ENCODE measurements at places on chromosomes 6 and 20.

DNA sequence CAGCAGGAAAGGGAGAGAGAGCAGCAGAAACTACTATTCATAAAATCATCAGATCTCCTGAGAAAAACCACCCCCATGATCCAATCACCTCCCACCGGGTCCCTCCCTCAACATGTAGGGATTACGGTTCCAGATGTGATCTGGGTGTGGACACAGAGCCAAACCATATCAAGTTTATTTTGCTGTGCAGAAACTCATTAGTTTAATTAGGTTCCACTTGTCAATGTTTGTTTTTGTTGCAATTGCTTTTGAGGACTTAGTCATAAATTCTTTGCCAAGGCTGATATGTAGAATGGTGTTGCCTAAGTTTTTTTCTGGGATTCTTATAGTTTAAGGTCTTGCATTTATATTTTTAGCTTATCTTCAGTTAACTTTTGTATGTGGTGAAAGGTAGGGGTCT, 422.0 kb upstream of the HS3ST5 start:
- no peak for DNase-seq

- DNase-seq, result no peak
These were observed 136.4 kb downstream of the EYA2 start for GRCh38 chr20:47031004-47031403.

GRCh38 chr6:168225471-168225911, 94.1 kb downstream of the DACT2 start:
- no peak for DNase-seq

DNA sequence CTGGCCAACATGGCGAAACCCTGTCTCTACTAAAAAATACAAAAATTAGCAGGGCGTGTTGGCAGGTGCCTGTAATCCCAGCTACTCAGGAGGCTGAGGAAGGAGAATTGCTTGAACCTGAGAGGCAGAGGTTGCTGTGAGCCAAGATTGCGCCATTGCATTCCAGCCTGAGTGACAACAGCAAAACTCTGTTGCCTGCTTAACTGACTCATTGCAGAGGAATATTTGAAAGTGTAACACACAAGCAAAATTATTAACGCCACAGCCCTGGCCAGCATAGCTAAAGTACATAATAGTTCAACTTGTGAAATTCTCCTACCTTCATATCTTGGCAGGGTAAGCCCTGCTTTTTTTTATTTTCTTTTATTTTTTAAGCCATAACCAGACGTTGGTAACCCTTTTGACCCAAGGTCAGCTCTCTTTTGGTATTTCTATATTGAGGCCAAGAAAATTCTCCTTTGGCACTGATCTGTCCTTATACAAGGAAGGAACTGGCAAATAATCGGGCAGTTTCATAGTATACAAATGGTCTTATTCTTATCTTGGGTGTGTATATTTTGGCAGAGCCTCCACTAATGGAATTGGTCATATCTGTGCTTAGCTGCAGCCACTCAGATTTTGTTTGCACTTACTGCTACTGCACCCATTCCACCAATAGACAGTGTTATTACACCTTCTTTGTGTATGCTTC, 4.0 kb upstream of the ADGRF5 start:
- DNase-seq, result no peak

- DNase-seq, result peak; percentile 14
These were observed 17.6 kb downstream of the ARID1B start for GRCh38 chr6:156794546-156795354.

DNA sequence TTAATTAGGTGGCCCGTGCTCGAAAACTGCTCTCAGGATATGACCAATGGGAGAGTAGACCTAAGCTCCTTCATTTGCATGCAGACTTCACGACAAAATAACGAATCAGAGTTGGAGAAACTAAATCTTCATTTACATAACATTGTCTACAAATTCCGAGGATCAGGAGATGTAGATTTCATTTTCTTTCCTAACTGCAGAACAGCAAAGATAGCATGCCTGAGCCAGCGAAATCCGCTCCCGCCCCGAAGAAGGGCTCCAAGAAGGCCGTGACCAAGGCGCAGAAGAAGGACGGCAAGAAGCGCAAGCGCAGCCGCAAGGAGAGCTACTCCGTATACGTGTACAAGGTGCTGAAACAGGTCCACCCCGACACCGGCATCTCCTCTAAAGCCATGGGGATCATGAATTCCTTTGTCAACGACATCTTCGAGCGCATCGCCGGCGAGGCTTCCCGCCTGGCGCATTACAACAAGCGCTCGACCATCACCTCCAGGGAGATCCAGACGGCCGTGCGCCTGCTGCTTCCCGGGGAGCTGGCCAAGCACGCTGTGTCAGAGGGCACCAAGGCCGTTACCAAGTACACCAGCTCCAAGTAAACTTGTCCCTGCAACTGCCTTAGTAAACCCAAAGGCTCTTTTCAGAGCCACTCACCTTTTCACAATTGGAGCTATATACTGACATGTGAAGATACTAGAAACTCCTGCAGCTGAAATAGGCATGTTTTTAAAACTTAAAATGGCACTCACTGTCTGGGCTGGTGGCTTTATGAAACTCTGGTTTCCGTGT, 96.5 kb downstream of the HFE start:
- DNase-seq, result peak; percentile 90

DNA sequence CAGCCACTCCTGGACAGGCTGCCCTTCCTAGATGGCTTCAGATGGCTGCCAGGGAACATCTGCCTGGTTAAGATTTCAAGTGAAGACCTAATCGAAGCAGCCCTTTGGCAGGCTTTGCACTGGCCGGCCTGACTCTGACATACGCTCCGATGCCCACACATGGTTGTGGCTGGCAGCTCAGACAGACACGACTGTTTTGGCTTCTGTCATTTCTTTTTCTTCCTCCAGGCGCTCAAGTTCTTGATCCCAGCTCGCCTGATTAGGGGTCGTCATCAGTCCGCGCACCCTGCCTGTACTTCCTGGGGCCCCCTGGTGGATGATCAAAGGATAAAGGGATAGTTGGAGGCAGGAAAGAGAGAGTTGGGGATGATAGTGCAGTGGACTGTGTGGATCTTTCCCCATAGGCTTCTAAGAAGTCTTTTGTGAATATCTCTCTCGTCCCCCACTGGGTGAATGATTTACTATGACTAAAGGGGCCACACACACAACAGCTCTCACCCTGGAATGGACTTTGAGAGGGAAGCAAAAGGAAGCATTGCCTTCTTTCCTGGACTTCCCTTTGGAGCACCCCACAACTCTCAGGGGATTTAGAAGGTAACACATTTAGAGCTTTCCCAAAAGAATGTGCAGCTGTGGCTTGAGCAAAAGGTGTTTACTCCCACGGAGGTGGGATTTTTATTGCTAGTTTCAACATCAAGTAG, 21.4 kb upstream of the TRAM2 start:
- DNase-seq, result peak; percentile 40

DNA sequence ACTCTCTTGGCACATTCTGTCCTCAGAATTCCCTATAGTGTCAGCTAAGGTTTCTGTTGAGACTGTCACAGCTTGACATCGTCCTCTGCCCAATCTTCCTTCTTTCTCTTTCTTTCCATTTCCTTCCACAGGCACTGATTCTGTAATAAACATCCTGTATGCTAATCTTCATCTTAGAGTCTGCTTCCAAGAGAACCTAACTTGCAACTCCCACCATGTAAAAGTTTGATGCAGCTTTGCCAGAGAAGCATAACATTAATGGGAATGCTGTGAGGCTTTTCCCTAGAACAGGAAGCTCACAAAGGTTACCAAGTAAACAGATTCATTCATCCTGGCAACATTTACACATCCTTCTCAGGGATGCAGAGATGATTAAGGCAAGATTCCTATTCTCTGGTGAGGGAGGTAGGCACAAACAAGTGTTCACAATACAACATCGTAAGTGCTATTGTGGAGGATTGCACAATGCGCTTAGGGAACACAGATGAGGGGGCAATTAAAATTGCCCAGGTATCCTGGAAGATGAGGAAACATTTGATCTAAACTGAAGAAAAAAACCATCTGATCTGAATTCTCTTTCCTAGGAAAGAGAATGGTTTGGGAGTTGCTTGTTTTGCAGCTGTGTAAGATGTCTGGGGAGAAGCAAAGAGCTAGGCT, 74.7 kb downstream of the GRM1 start:
- DNase-seq, result no peak

DNA sequence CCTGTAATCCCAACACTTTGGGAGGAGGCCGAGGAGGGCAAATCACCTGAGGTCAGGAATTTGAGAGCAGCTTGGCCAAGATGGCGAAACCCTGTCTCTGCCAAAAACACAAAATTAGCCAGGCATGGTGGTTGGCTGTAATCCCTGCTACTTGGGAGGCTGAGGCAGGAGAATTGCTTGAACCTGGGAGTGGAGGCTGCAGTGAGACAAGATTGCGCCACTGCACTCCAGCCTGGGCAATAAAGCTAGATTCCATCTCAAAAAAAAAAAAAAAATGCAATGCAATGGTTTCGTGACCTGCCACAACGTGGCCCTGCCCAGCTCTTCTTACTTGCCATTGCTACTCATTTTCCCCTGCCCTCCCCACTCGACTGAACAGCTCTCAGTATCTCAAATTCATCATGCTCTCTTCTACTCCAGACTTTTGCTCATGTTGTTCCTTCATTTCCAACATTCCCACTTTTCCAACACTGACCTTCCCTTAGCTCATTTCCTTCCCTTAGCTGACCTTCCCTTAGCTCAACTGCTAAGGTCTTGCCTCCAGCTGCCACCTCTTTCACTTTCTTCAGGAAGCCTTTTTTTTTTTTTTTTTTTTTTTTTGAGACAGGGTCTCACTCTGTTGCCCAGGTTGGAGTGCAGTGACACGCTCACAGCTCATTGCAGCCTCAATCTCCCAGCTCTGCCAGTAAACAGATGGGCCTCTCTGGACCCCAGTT, 2.1 kb upstream of the MTHFD1L start:
- no peak for DNase-seq

Measured in activated CD4-positive, alpha-beta T cell treated with anti-CD3 and anti-CD28 coated beads, Interleukin-2, Interleukin-6, amounts not matched to agents 100 ng/mL and 50 ng/mL, durations not matched to agents 16 hours and 8 hours (primary cell).